A549 treated with Hydrocortisone at 1 μM for 4 hours (cell line): ENCODE measurements at places on chromosomes 4 and X. TPM values are rescaled to one million over a fixed set of nuclear protein-coding genes. Genes with fewer than 3 reads are reported as not detected.

Gene CPZ
- 0.15 to 0.35 TPM (median 0.24 TPM) in 5 replicates for total RNA-seq

Gene TAF7L
- 0.08 to 0.14 TPM (median 0.10 TPM) in 5 replicates for total RNA-seq

Gene UGT2B15
- 0.05 to 0.13 TPM (median 0.07 TPM) in 4 of 5 replicates, not detected in the other for total RNA-seq

Gene ERAS
- total RNA-seq: 0.07 to 0.10 TPM in 2 of 5 replicates, not detected in the others

Gene XPNPEP2
- not detected in 5 replicates for total RNA-seq

Gene ARMCX4
- total RNA-seq: 0.31 to 0.69 TPM (median 0.63 TPM) in 5 replicates

Gene FHIP1A
- total RNA-seq: 0.05 to 0.64 TPM (median 0.17 TPM) in 5 replicates

Gene NDST4
- total RNA-seq: not detected in 5 replicates

Gene FAM149A
- total RNA-seq: 1.1 to 1.6 TPM (median 1.3 TPM) in 5 replicates

Gene ZNF157
- total RNA-seq: 0.05 TPM in 1 of 5 replicates, not detected in the others

Gene TMSB15C
- total RNA-seq: 0.05 to 0.29 TPM (median 0.10 TPM) in 5 replicates

Gene GAGE12H
- not detected in 5 replicates for total RNA-seq

Gene NPY1R
- total RNA-seq: 0.08 to 0.17 TPM (median 0.12 TPM) in 4 of 5 replicates, not detected in the other

Gene GAB3
- 0.45 to 0.93 TPM (median 0.82 TPM) in 5 replicates for total RNA-seq

Gene VEGFC
- total RNA-seq: 8.7 to 10.0 TPM (median 9.4 TPM) in 5 replicates

Gene CXCL9
- not detected in 5 replicates for total RNA-seq

Gene PDE5A
- 0.28 to 0.47 TPM (median 0.39 TPM) in 5 replicates for total RNA-seq

Gene SH2D1A
- total RNA-seq: not detected in 5 replicates

Gene RWDD4
- total RNA-seq: 14.9 to 18.3 TPM (median 17.2 TPM) in 5 replicates

Gene HAND2
- total RNA-seq: 0.32 to 0.66 TPM (median 0.50 TPM) in 5 replicates

Gene GASK1B
- 0.24 to 0.66 TPM (median 0.33 TPM) in 5 replicates for total RNA-seq

Gene KDR
- total RNA-seq: 0.06 to 0.26 TPM (median 0.10 TPM) in 5 replicates

Gene KLHL2
- 14.6 to 20.2 TPM (median 16.9 TPM) in 5 replicates for total RNA-seq

Gene XKRX
- total RNA-seq: 0.55 to 1.1 TPM (median 0.82 TPM) in 5 replicates

Gene HPF1
- 13.6 to 24.3 TPM (median 14.9 TPM) in 5 replicates for total RNA-seq

Gene KLHL15
- total RNA-seq: 3.1 to 4.4 TPM (median 3.5 TPM) in 5 replicates

Gene POU3F4
- not detected in 5 replicates for total RNA-seq

Gene CXorf38
- 8.0 to 12.5 TPM (median 11.4 TPM) in 5 replicates for total RNA-seq

Gene DRP2
- 0.13 to 0.28 TPM (median 0.16 TPM) in 5 replicates for total RNA-seq

Gene AR
- total RNA-seq: 2.7 to 3.8 TPM (median 3.2 TPM) in 5 replicates

Gene CPLX1
- 0.29 to 0.66 TPM (median 0.61 TPM) in 5 replicates for total RNA-seq

Gene KLHL13
- 0.20 to 0.29 TPM (median 0.21 TPM) in 5 replicates for total RNA-seq

Gene ZCCHC12
- total RNA-seq: 0.15 to 0.30 TPM (median 0.17 TPM) in 5 replicates

Gene DMRTC1B
- total RNA-seq: not detected in 5 replicates

Gene PAGE5
- not detected in 5 replicates for total RNA-seq

Gene TMPRSS11E
- 0.09 TPM in 1 of 5 replicates, not detected in the others for total RNA-seq

Gene ADH6
- 0.03 to 0.10 TPM in 2 of 5 replicates, not detected in the others for total RNA-seq
